BJ (cell line): ENCODE measurements at places on chromosomes 5 and 9. TPM values are rescaled to one million over a fixed set of nuclear protein-coding genes. Genes with fewer than 3 reads are reported as not detected.

OTULINL gene
- polyA plus RNA-seq = 2.6 and 4.1 TPM in 2 replicates

ACTBL2 gene
- polyA plus RNA-seq = 0.05 and 0.07 TPM in 2 replicates

ALDOB gene
- polyA plus RNA-seq = not detected in 2 replicates

SV2C gene
- not detected in 2 replicates for polyA plus RNA-seq

KIAA1191 gene
- polyA plus RNA-seq = 119 and 171 TPM in 2 replicates

NDUFS6 gene
- 26.6 and 34.1 TPM in 2 replicates for polyA plus RNA-seq

PRDM9 gene
- polyA plus RNA-seq = not detected in 2 replicates

IL31RA gene
- 0.07 TPM in 1 of 2 replicates, not detected in the other for polyA plus RNA-seq

AUH gene
- 4.1 and 5.9 TPM in 2 replicates for polyA plus RNA-seq

FBXW2 gene
- 40.8 and 47.8 TPM in 2 replicates for polyA plus RNA-seq

ADAMTS12 gene
- 25.6 and 30.1 TPM in 2 replicates for polyA plus RNA-seq

TRIM14 gene
- 9.9 and 10.1 TPM in 2 replicates for polyA plus RNA-seq

ZNF454 gene
- 0.15 and 0.21 TPM in 2 replicates for polyA plus RNA-seq

GZMA gene
- polyA plus RNA-seq = not detected in 2 replicates

OTP gene
- polyA plus RNA-seq = not detected in 2 replicates

F2RL2 gene
- polyA plus RNA-seq = 48.8 and 60.8 TPM in 2 replicates

TAF1L gene
- 0.01 TPM in 1 of 2 replicates, not detected in the other for polyA plus RNA-seq

NTNG2 gene
- polyA plus RNA-seq = 0.44 and 0.74 TPM in 2 replicates

THG1L gene
- polyA plus RNA-seq = 22.7 and 29.5 TPM in 2 replicates

LEAP2 gene
- 0.31 and 0.70 TPM in 2 replicates for polyA plus RNA-seq

PAEP gene
- not detected in 2 replicates for polyA plus RNA-seq

CER1 gene
- polyA plus RNA-seq = not detected in 2 replicates

BHMT2 gene
- 11.5 and 12.4 TPM in 2 replicates for polyA plus RNA-seq

FOXD4L6 gene
- not detected in 2 replicates for polyA plus RNA-seq

CYSRT1 gene
- polyA plus RNA-seq = 0.58 and 0.74 TPM in 2 replicates

CACNA1B gene
- 0.01 TPM in 1 of 2 replicates, not detected in the other for polyA plus RNA-seq

CREB3 gene
- polyA plus RNA-seq = 67.9 and 75.8 TPM in 2 replicates

CHD1 gene
- 6.5 and 13.5 TPM in 2 replicates for polyA plus RNA-seq

FKTN gene
- polyA plus RNA-seq = 8.2 and 18.6 TPM in 2 replicates

ATOX1 gene
- 156 and 187 TPM in 2 replicates for polyA plus RNA-seq

PCDH1 gene
- polyA plus RNA-seq = 0.91 and 2.1 TPM in 2 replicates

PCDHB4 gene
- polyA plus RNA-seq = 0.02 TPM in 2 replicates

PCDHA2 gene
- 0.02 TPM in 1 of 2 replicates, not detected in the other for polyA plus RNA-seq

PKN3 gene
- 2.8 and 3.4 TPM in 2 replicates for polyA plus RNA-seq

SH3TC2 gene
- 1.5 and 1.9 TPM in 2 replicates for polyA plus RNA-seq

DAPK1 gene
- 4.7 and 5.4 TPM in 2 replicates for polyA plus RNA-seq

SVEP1 gene
- polyA plus RNA-seq = 24.8 and 33.5 TPM in 2 replicates

CKMT2 gene
- 0.10 and 0.17 TPM in 2 replicates for polyA plus RNA-seq

ARHGEF28 gene
- 2.8 and 4.6 TPM in 2 replicates for polyA plus RNA-seq

NR2F1-AS1 gene
- polyA plus RNA-seq = 13.7 and 27.3 TPM in 2 replicates

HRH2 gene
- polyA plus RNA-seq = not detected in 2 replicates

LCN9 gene
- not detected in 2 replicates for polyA plus RNA-seq

SH3GL2 gene
- polyA plus RNA-seq = 1.7 and 1.9 TPM in 2 replicates

C5orf58 gene
- polyA plus RNA-seq = not detected in 2 replicates

PLPP7 gene
- polyA plus RNA-seq = 2.5 and 3.9 TPM in 2 replicates

PDCD1LG2 gene
- 49.8 and 61.9 TPM in 2 replicates for polyA plus RNA-seq

BTNL3 gene
- polyA plus RNA-seq = not detected in 2 replicates

IL17B gene
- 0.49 and 0.90 TPM in 2 replicates for polyA plus RNA-seq

PCDHA10 gene
- polyA plus RNA-seq = 0.02 TPM in 2 replicates

ROR2 gene
- polyA plus RNA-seq = 0.59 and 1.1 TPM in 2 replicates

GBGT1 gene
- polyA plus RNA-seq = 5.0 and 10.3 TPM in 2 replicates
